ENCODE measurements at places on chromosomes 1 and 21.

DNA sequence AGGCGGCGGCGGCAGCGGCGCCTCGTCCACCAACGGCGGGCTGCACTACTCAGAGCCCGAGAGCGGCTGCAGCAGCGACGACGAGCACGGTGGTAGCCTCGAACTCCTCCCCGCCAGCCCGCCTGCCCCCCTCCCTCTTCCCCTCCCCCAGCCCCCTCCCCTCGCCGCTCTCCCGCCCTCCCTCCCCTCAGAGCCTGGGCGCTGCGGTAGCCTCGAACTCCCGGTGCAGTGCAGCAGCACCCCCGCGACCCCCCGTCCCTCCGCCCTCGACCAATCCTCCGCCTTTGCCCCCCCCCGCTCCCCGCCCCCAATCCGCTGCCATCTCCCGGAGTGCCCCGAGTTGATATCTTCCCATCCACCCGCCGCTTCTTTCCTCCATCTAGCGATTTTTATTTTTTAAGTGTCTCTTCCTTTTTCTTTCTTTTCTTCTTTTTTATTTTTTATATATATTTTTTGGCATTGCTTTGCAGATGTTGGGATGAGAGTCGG lies 516 bp downstream of the RCOR3 start:
- DNase-seq: no peak

GRCh38 chr1:162710345-162710744 lies 78.1 kb downstream of the DDR2 start:
- no peak for DNase-seq

GRCh38 chr1:211257826-211258225 lies 1.3 kb upstream of the RCOR3 start:
- DNase-seq: no peak

- no peak for DNase-seq
Measured at GRCh38 chr1:91712981-91713841, 172.7 kb downstream of the TGFBR3 start.

- no peak for DNase-seq
Measured at GRCh38 chr21:27816301-27816700, 849.4 kb upstream of the ADAMTS5 start.

DNA sequence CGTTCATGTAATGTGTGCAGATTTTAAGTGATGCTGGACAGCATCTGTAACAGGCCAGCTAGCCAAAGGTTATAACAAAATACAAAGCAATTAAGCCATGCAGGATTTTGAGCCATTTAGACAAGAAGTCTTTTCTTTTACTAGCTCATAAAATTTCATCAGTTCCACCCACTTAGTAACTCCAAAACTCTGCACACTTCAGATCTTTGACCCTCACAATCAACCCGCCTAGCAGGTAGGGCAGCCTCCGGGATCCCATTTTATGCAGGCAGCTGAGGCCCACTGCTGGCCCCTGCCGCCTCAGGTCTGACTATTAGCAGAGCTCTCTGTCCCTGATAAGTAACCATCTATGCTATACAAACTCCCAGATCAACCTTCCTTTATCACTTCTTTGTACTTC lies 9.2 kb downstream of the LBR start:
- no peak for DNase-seq

- DNase-seq: no peak
Measured at GRCh38 chr1:193156117-193156821, 30.1 kb downstream of the B3GALT2 start.

DNA sequence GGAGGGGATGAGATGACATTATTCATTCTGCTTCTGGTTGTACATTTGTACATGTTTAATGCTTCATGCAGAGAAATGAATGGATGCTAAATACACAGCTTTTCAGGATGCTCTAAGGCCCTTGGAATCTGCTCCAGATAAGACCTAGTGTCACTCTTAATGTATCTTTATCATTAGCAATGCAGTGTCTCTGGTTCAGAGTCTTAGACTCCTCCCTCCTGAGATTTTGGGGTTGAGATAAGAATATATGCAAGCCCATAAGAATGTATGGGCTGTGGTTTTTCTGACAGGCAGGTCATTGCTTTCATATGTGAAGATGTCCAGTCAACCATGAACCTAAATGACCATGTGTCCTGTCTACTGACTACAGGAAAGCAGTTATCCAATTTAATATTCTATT lies 415.5 kb downstream of the RPS6KC1 start:
- no peak for DNase-seq

DNA sequence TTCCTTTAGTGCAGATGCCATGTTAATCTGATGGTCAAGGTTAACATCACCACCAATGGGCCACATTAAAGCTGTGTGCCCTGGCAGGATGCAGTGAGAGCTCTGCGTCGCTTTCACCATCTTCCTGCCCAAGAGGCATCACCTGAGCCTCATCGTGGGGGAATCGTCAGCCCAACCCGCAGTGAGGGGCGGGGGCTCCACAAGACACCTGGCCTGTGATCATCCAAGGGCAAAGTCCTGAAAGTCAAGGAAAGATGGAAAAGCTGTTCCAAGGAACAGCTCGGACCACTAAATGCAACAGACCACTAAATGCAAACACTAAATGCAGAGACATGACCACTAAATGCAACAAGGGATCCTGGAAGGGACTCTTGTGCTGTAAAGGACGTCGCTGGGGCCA lies 49.9 kb downstream of the WDR4 start:
- no peak for DNase-seq

DNA sequence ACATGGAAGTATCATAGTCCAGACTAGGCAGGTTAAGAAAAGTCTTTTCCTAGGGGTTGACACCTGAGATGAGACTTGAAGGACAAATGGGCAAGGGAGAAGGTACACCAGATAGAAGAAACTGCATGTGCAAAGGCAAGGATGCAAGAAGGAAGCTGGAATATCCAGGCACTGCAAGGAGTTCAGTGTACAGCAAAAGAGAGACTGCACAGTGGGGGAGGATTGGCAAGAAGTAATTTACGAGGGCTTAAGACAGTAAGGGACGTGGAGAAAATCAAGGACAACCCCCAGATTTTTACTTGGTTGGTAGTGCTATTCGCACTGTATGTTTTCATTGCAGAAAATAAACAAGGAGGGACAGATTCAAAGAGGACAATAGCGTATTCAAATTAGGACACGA lies 58.5 kb downstream of the DNM3 start:
- DNase-seq: no peak

DNA sequence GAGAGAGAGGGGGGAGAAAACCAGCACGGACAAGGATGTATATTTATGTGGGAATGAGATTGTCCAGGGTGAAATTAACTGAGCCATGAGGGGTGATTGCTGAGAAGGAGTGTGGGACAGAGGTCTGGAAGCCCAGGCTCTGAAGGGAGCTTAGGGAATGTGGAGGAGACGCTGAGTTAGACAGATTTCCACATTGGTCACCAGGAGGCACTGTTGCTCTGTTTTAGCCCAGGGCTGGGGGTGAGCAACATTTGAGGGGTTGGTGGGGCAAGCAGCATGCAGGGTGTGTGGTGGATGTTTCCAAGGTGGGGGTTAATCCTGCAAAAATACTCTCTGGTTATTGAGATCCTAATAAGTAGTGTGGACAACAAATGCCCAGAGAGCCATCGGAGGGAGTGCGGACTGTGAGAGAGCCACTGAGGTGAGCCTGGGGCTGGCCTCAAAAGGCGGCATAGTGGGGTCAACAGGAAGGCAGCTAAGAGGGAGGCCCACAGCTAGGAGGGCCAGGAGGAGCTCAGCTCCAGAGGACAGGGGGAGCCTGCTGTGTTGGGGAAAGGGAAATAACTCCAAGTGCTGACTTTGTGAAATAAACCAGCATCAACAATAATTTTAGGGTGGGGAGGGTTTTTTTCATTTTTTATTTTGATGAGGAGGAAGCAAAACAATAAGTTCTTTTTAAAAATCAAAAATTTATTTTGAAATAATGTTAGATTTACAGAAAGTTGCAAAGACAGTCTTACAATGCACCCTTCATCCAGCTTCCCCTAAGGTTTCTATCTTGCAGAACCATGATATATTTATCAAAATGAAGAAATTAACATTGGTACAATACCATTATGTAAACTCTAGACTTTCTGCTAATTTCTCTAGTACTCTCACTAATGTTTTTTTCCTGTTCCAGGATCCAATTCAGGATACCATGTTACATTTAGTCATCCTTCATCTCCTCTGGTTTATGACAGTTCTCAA lies 82.8 kb upstream of the CD34 start:
- no peak for DNase-seq

GRCh38 chr1:27478098-27478497 lies 11.9 kb downstream of the WASF2 start:
- no peak for DNase-seq

- DNase-seq: no peak
Measured at GRCh38 chr1:75796376-75797272, at the start of gene MSH4. Gene MSH4 (plus strand): TSS chr1:75796882. CDS start chr1:75796986, 104 bp downstream.

DNA sequence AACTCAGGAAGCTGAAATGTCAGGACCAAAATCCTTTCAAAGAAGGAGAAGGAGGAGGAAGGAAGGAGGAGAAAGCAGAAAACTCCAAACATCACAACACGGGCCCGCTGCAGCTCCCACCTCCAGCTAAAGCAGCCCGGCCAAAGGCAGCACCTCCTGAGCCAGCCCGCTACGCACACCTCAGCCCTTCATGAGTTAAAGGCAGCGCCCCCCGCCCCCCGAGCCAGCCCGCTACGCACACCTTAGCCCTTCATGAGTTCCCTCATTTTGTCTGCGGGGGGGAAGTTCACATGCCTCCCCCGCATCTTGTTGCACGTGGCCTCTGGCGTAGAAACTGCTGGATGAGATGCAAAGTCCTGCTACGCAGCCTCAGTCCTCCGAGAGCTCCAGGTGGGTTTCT lies 90.7 kb upstream of the ARHGEF16 start:
- no peak for DNase-seq

DNA sequence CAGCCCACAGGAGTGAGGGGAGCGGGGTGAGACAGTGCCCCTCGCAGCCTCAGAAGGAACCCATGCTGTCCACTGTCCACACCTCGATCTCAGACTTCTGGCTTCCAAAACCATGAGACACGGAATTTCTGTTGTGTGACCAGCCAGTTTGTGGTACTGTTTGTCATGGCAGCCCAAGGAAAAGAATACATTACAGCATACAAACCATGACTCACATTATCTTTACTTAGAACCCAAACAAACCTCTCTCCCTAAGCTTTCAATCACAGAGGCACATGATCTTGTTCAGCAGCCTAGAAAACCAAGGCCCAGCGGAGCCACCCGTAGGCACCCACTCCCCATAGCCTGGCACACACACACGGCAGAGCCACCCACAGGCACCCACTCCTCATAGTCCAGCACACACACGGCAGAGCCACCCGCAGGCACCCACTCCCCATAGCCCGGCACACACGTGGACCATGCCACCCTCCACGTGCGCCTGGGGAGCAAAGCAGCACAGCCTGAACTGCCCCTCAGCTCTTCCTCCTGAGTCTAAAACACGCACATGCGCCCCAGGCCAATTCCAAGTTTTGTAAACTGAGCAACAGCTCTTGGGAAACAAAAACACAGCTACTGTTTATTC lies 458 bp upstream of the KRTAP10-4 start:
- no peak for DNase-seq

GRCh38 chr1:70003211-70003908 lies 202.0 kb downstream of the LRRC40 start:
- DNase-seq: no peak

GRCh38 chr1:155184835-155185782 lies 11.5 kb downstream of the TRIM46 start:
- DNase-seq: no peak

DNA sequence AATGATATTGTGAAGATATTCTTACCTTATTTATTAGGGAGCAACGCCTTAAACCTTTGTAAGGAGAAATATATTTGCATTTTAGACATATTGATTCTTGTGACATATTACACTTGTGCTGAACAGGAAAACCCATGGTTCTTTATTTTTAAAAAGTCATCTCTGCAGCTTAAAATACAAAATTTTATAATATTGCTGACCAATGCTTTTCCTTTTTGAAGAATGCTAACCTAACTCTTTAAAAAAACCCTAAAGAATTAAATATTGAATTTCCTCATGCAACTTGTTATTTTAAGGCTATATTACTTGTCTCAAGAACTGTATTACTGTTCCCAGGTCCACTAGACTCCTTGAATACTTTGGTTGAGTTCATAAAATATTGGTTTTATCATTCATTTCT lies 99.0 kb downstream of the NEK7 start:
- DNase-seq: no peak

DNA sequence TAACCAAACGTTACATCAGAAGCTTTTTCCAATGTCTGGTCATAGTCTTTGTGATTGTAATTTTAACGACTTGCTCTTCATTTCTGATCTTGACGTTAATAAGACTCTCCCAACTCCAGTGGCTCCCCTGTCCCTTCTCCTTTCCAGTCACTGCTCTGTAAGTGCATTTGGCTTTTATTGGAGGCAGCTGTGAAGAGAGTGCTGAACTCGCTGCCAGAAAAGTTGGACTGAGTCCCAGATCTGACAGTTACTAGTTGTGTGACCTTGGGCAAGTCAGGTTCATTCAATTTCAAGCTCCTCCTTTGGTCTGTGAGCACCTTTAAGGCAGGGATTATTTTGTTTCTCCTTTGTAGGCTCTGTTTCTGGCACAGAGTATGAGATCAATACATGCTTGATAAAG lies 109.6 kb upstream of the TSPAN2 start:
- DNase-seq: no peak

GRCh38 chr1:2270260-2271100 lies 42.4 kb downstream of the SKI start:
- DNase-seq: no peak

DNA sequence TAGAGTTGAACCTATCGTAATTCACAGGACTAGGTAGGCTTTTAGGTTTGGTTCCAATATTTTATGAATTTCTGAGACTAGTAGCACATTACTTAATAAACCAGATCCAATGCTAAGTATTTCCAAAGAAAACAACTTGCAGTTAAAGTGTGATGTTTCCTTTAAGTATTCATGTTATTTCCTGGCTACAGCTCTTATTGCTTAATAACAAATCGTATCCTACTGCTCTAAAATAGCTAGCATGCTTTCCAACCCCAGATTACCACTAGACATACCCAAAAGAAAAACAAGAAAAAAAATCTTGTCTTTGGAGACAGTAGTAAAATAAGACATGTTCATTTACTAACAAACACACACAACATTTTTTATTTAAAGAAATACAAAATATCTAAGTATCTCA lies 898 bp downstream of the KRTAP27-1 start:
- DNase-seq: no peak

DNA sequence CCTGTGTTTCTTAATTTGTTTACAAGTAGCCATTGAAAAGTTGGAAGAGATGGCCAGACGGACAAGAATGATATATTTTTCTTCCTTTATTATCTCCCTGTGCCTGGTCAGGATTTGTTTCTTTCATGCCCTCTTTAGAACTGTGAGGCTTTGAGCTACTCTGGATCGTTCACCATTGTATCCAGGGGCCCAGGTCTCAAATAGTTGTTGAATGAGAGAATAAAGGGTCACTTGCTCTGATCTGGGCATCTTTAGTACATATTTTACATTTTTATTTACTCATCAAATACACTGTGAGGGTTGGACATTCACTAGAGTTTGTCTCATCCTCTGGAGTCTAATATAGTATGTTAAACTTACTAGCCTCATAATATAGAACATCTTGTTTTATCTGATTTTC lies 48.7 kb downstream of the IVNS1ABP start:
- DNase-seq: no peak

DNA sequence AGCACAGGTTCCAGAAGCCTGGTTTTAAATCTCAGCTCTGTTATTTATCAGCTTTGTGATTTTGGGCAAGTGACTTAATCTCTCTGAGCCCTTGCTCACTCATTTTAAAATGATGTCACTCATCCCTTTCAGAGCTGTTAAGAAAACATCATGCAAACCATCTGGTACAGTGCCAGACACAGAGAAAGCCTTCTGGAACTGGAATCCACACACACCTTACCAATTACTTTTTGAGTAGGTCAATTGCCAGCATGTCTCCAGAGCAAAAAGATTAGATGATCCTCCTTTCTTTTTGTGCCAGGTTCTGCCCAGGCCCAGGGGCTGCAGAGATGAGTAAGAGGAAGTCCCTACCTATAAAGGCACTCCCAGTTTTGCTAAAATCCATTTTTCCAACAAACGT lies 61.3 kb downstream of the ROR1 start:
- DNase-seq: no peak
